Stimulated activated CD4-positive, alpha-beta T cell treated with anti-CD3 and anti-CD28 coated beads, Interleukin-15, amount 100 ng/mL, for 1 hour (primary cell): ENCODE measurements at places on chromosomes 3 and 15.

- no peak for DNase-seq
Observed at GRCh38 chr15:36575266-36575665, 4.2 kb upstream of the CDIN1 start.

DNA sequence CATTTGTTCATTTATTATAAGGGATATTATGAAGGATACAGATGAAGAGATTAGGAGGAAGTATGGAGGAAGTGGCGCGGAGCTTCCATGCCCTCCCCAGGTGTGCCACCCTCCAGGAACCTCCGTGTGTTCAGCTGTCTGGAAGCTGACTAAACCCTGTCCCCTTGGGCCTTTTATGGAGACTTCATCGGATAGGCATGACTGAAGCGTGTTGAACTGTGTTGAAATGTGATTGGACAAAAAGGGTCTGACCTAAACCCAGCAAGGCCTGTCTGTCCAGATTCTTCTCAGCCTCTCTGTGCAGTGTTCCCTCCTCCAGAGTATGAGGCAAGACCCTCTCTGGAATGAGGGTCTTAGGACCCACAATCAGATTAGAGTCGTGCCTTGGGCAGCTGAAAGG lies 31.7 kb downstream of the HACD3 start:
- DNase-seq: no peak

DNA sequence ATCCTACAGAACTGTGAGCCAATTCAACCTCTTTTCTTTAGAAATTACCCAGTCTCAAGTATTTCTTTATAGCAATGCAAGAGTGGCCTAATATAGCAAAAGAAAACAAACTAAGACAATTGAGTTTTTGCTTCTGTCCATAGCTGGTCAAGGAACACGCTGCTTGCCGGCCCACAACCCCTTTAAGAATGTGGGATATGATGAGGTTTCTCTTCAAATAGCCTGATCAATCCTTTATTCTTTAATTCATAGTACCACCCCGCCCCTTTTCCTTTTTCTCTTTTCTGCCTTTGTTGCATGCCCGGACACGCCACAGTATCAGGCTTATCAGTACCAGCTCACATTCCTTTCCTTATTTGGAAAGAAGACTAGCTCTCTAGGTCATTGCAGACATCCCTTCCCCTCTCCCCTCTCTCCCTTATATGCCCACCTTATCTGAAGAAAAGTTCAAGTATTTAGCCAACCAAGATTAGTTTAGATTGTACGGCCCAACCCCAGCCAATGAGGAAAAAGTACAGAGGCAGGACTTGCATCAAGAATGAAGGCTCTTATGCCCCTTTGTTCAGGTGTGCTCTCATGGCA lies 404.5 kb downstream of the OCA2 start:
- no peak for DNase-seq

GRCh38 chr3:147216143-147216673 lies 190.1 kb downstream of the ZIC4 start:
- DNase-seq: no peak

GRCh38 chr15:62878070-62878469 lies 164.5 kb upstream of the TPM1 start:
- no peak for DNase-seq
